ENCODE measurements at places on chromosomes 16 and 17. TPM values are rescaled to one million over a fixed set of nuclear protein-coding genes. Genes with fewer than 3 reads are reported as not detected.
A peak's percentile ranks its signal among the peaks of the same experiment; 100 is the strongest.

Gene SAMD14
- 1.2 TPM for total RNA-seq

- DNase-seq: no peak
Observed at GRCh38 chr17:31931756-31932155, 5.1 kb upstream of the SUZ12 start.

GRCh38 chr17:19331134-19331533 lies 31.4 kb downstream of the B9D1 start:
- DNase-seq: no peak

GRCh38 chr16:25786748-25787147 lies 95.0 kb downstream of the HS3ST4 start:
- no peak for DNase-seq

DNA sequence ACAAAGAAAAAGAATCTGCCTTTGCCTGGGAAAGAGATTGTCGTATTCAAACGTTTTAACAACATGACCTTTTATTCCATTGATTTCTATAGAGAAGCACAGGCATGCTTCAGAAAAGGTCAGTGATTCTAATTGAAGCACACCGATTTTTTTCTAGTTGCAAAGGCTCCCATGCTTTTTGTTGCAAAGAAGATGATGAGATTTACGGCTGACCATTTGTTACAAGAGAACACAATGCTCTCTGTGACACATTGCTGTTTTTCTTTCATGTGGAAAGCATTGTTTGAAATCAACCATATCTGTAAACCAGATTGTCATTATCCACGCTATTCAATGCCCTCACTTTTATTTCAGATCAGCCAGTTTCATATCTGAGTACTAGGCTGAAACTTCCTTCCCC lies 99.8 kb downstream of the NLK start:
- DNase-seq: no peak

DNA sequence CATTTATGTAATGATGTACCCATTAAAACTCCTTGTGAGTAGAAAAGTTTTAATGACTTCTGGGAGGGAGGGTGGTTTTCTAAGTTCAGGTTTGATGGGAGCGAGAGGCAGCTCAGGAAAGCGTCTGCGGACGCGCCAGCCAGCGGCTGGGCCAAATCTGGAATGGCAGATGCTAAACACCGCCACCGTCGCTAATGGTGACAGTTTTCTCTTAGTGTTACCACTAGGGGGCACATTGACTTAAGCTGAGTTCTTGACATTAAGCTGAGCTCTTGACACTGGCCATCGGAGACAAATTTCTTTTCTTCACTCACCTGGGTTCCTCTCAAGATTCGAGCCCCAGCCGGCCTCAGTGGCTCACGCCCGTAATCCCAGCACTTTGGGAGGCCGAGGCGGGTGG lies 6.7 kb downstream of the TRPV1 start:
- DNase-seq: peak; percentile 21
